Stimulated activated CD8-positive, alpha-beta memory T cell treated with anti-CD3 and anti-CD28 coated beads, Interleukin-4, amount 100 ng/mL, for 4 hours (primary cell): ENCODE measurements at places on chromosomes 7 and 10.

DNA sequence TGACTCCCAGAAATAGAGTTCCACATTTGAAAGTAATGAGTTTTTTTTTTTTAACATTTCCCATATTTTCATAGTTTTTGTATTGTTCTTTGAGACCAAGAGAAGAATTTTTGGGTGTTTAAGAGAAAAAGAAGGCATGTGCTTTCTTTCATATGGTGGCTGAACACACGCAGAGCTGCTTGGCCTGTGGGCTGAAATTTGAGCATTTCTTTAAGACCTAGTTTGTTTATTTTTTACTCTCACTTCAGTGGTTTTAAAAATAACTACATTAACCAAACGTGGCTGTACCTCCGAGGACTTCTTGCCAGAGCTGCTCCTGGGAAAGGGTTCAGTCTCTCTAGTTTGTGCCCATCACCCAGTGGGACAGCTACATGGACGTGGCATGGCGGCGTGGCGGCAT, 58.3 kb downstream of the INPP5A start:
- no peak for DNase-seq

DNA sequence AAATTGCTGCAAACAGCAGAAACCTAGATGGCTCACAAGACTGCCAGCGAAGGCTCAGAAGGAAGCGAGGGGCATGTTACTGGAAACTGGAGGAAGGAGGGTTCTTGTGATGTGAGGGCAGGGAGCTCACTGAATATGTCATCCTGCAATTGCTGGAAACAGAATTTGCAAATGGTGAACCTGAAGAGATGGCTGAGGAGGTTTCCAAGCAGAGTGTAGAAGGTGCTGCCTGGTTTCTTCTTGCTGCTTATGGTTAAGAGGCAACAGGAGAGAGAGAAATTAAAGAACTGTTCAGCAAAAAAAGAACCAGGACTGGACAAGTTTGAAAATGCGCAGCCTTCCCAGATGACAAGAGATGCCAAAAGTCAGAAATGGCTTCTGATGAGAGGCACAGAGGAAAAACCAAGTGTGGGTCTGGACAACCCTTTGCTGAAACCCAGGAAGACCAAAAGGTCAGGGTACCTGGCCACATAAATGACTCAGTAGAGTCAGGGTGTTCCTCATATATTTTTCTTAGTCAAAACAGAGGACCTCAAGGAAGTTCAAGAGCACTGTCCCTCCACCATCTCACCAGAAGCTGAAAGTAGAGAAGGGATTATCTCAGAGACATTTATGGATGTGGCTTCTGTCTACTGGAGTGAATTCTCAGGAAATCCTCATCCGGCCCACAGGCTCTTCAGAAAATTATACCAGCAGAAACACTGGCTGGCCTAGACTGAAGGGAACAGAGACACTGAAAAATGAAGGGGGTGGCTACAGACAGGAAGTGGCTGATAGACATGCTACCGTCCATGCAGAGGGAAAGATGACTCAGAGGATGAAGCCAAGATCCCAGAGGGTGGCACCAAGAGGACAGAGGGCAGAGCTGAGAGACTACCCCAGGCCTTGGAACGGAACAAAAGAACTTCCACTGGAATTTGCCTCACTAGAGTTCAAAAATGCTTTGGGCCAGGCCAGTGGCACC, 10.1 kb downstream of the PAPOLB start:
- DNase-seq = no peak

DNA sequence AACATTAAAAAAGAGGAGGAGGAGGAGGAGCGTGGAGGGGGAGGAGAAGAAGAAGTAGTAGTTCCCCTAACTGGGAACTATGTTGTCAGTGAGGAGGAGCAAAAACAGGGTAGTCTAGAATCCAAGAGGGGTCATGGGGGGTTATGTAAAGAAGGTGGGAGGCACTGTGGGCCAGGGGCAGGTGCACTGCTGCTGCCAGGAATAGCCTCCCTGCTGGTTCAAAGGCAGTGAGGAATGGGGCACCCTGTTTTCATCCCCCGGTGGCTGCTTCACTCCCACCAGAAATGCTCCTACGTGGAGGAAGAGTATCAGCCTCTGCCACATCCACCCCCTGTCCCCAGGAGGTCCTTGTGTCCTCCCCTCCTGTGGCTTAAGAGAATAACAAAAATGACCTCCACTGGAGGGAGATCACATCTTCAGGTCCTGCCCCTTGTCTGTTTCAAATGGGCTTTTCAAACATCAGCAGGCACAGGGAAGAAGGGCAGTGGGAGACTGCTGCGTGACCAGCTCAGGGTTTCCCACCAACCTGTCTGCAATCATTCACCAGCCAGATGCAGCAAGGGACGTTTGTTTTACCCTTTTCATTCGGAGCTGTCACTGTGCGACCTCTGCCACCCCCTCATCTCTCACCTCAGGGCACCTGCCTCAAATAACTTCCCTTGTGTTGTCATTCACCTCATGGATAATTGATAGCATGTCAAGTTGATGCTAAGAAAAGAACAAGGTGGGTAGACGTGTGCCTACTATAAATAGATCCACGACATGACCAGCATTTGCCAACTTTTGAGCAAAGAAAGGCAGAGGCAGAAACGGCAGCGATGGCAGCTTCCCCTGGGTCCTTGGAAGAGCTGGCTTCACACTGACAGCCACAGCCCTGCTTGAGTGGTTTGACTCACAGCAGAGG, 92.6 kb downstream of the DGKI start:
- DNase-seq = no peak

DNA sequence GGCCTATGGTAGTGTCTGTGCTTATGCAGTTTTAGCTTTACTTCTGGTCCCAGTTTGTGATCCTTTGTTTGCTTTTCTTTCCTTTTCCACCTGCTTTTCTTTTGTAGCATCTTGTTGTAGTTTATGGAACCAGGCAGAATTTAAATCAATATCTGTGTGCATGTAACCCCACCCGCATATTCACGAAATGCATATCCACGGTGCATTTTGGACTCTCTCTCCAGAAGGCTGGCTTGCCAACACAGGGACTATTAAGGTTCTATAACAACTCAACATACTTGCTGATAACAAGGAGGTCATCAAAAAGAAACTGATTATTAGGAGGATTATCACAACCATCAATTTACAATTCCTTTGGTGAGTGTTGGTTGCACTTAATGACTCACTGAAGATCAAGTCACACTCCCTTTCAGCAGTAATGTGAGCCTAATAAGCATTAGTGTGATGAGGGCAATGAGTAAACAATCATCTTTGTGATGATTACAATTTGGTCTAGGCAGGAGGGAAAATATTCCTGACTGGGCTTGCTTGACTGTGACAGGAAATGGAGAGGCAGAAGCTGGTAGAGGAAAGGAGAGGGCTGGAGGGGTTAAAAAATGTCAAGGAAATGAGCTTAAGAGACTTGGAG, 378.6 kb downstream of the REEP3 start:
- no peak for DNase-seq

GRCh38 chr10:69874449-69874848, 72.7 kb downstream of the COL13A1 start:
- no peak for DNase-seq

- DNase-seq = no peak
These were observed 73.1 kb downstream of the EMX2 start for GRCh38 chr10:117615649-117616048.

GRCh38 chr7:128497405-128497804, 20.9 kb downstream of the METTL2B start:
- no peak for DNase-seq

DNA sequence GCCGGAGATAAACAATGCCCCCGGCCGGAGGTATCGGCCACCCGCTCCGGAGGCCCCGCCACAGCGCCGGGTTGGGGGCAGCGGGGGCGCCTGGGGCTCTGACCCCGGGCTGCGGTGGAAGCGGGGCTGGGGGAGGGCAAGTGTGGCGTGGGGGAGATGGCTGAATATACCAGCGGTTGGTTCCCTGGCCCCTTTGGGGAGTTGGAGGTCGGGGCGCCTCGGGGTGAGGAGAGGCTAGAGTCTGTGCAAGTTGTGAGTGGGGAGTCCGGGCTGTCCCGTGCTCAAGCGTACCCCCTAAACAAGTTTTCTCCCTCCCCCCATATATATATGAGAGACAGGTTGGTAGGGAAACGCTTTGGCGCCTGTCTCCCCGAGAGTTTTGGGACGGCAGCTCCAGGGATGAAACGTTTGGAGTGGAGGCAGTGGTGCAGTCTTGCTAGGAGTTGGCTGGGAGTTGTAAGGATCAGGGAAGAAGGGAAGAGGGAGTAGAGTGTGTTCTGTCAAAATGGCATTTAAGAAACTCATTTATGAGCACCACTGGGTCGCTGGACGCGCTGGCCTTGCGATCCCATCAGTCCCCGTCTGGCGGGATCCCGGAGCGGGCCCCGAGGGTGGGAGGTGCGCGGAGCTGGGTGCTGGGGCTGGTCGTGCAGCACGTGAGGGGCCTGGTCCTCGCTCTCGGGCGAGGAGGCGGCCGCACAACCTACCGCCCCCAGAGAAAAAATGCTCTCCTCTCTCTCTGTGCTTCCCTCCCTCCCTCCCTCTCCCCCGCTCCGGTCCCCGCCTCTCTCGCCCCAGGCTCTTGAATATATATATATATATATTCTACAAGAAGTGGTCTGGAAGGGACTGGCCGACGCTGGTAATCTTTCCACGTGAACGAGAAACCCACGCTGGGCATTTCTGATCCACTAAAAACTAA, 1.1 kb downstream of the TET1 start:
- DNase-seq = no peak

- DNase-seq = no peak
These were observed 398.3 kb upstream of the NPVF start for GRCh38 chr7:25626451-25627131.

DNA sequence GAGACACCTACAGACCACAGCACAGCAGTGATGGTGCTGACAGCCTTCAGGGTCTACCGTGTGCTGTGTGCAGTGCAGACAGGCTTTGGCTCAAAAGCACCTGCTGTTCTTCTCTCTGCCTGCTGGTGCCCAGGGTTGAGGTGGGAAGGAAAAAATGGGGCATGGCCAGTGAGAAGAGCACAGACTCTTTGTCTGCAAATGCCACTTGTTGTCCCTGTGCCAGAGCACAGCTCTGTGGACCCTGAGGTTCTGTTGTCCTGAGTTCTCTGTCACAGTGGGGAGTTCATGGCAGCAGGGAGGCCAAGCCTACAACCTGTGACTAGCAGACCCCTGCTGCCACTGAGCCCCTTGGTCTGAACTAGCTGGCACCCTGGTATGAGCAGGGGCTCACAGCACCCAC, 376.7 kb downstream of the GLRX3 start:
- DNase-seq = no peak

DNA sequence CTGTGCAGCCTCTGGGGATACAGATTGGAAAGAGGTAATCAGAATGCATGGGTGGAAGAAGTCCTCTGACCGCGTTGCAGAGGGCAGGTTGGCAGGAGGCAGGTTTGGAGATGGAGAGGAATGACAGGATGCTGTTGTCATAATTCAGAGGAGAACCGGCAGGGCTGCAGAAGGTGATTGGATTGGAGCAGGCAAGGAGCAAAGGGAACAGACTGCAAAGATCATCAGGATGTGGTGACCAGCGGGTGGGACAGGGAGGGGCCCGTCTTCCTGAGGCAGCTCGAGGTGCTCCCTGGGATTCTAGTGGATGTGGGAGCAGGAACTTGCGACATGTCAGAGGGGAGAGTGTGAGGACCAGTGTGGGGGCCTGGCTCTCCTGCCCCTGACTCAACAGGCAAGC, 78.5 kb upstream of the PPIF start:
- DNase-seq = no peak

DNA sequence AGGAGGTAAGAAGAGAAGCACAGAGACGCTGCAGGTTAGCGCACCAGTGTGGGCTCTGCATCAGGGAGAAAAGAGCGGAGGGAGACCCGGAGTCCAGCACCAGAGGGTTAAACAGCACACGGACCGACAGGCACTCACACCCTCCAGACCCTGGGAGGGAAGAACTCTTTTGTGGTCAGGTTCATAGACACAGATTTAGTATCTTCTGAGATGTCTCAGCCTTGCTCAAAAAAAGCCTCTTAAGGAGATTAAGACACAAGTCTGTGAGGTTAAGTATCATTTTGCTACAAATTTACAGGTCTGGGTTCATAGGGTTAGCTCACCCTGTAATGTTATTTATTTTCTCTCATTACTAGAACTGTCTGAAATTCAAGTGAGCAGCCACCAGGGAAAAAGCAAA, 16.8 kb upstream of the NDST2 start:
- no peak for DNase-seq

GRCh38 chr10:63976538-63976937, 455.3 kb downstream of the REEP3 start:
- DNase-seq = no peak

GRCh38 chr10:103543617-103544525, 50.4 kb downstream of the NEURL1 start:
- no peak for DNase-seq

- no peak for DNase-seq
These were observed 26.1 kb downstream of the GNAT3 start for GRCh38 chr7:80485721-80486120.

GRCh38 chr10:336247-336646, 201.0 kb downstream of the ZMYND11 start:
- no peak for DNase-seq

DNA sequence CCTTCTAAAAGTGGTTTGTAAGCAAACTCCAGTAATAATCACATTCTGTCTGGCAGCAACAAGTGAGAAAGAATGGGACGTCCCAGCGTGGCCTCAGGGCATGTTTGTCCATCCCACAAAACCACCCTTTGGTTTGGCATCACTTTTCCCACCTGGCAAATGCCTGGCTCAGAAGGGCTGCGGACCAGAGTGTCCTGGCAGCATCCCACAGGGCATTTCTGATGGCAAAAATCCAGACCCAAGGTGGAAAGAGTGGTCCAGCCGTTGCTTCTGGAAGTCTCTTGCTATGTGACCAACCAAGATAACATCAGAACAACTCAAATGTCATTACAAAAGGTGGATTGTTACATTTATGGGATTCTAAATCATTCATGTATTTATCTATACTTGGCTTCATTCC, 174.4 kb downstream of the CREB5 start:
- DNase-seq = no peak

DNA sequence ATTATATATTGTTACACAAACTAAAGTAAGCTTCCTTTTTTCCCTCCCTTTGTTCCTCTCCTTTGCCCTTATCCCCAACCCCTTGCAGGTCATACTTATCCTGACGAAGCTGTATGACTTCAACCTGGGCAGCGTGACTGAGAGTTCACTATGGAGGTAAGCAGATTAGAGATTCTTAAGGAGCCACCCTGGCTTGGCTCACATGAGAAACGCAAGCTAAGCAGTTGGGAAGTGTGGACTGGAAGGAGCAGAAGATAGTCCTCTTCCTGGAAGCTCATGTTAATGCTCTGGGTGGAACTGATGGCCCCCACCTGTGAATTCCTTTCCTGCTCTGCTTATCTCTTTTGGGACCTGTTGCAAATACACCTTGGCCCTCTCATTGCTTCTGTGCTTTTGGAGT, 201.6 kb downstream of the SORCS3 start:
- DNase-seq = no peak
